ENCODE measurements at places on chromosomes 6 and 20. TPM values are rescaled to one million over a fixed set of nuclear protein-coding genes. Genes with fewer than 3 reads are reported as not detected.

SDC4 gene
- total RNA-seq: 5.3 TPM

BPI gene
- total RNA-seq: 0.46 TPM

CCM2L gene
- 3.7 TPM for total RNA-seq

EPPIN gene
- not detected for total RNA-seq

All from diencephalon (tissue), 1 donor.